ENCODE measurements at places on chromosomes 16 and 17.

GRCh38 chr17:49452201-49452600 lies 37.5 kb upstream of the PHB1 start:
- H3K4me3 ChIP-seq = no peak overlapping the region
- no peaks in the 10 kb centered on the region for H3K36me3 ChIP-seq
- H3K27me3 ChIP-seq = peaks cover 29% of the 10 kb centered on the region
- no peaks in the 10 kb centered on the region for H3K4me1 ChIP-seq

GRCh38 chr17:63587770-63588169 lies 12.9 kb upstream of the TACO1 start:
- peaks cover 6% of the 10 kb centered on the region for H3K4me1 ChIP-seq
- H3K36me3 ChIP-seq = peaks cover 35% of the 10 kb centered on the region
- H3K27ac ChIP-seq = no peak overlapping the region
- H3K27me3 ChIP-seq = no peaks in the 10 kb centered on the region
- H3K4me3 ChIP-seq = no peak overlapping the region

DNA sequence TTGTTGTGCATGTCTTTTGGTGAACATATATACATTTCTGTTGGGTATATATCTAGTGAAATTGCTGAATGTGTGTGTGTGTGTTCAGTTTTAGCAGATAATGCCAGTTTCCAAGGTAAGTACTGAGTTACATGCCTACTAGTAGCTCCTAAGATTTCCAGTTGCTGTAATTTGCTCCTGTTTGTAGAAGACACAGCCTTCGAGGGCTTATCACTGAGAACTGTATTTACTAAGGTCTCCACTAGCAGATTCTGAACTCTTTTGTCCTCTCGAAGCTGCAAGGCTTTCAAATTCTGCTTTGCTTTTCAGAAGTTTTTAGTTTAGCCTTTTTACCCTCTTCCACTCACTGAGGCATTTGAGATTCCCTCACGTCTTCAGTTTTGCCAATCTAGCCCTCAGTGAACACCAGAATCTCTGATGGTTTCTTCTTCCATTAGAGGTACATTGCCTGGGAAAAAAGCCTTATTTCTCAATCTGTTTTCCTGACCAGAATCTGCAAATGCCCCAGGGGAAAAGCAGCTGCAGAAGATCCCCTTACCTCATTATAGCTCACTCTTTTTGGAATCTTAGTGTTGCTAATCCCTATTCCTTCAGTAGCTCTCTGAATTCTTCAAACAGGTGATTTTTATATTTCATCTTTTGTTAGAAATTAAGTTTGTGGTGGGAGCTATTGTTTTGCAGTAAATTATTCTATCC lies 52.9 kb downstream of the NF1 start:
- DNase-seq = no peak
- no peak overlapping the region for H3K4me3 ChIP-seq
- H3K36me3 ChIP-seq = peaks cover 19% of the 10 kb centered on the region
- no peak overlapping the region for H3K27ac ChIP-seq

- no peak overlapping the region for H3K27ac ChIP-seq
- DNase-seq = no peak
- peaks cover 54% of the 10 kb centered on the region for H3K36me3 ChIP-seq
- H3K4me1 ChIP-seq = peaks cover 7% of the 10 kb centered on the region
Observed at GRCh38 chr17:80947200-80947940, 44.3 kb upstream of the CHMP6 start.

DNA sequence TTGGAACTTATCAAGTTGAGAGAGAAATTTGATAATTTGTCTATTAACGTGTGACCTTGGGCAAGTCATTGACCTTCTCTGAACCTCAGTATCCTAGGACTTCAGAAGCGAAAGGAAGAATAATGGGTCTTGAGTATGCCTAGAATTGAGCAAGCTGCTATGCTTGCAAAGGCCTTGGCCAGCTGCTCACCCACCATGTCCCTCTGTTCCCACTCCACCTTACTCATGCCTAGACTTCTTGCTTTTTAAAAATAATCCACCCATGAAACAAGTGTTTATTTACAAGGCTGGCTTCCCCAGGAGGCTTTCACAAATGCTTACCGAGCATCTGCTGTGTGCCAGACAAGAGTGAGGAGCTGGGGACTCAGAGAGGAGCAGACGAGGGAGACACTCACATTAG lies 590.6 kb downstream of the MAF start:
- H3K4me1 ChIP-seq = peaks cover 26% of the 10 kb centered on the region
- no peak overlapping the region for H3K27ac ChIP-seq
- H3K27me3 ChIP-seq = peaks cover 12% of the 10 kb centered on the region
- DNase-seq = no peak
- peaks cover 23% of the 10 kb centered on the region for H3K36me3 ChIP-seq
- H3K4me3 ChIP-seq = no peak overlapping the region

GRCh38 chr16:80806927-80807340 lies 2.5 kb upstream of the CDYL2 start:
- no peak overlapping the region for H3K27ac ChIP-seq
- peaks cover 2% of the 10 kb centered on the region for H3K36me3 ChIP-seq
- DNase-seq = no peak
- no peak overlapping the region for H3K4me3 ChIP-seq
- peaks cover 32% of the 10 kb centered on the region for H3K27me3 ChIP-seq
- H3K4me1 ChIP-seq = peaks cover 2% of the 10 kb centered on the region
